CD4-positive, alpha-beta T cell (primary cell): ENCODE measurements at places on chromosomes 4 and X. TPM values are rescaled to one million over a fixed set of nuclear protein-coding genes. Genes with fewer than 3 reads are reported as not detected.

Gene NR3C2
- 31.6 TPM for total RNA-seq

Gene CITED1
- 0.52 TPM for total RNA-seq

DNA sequence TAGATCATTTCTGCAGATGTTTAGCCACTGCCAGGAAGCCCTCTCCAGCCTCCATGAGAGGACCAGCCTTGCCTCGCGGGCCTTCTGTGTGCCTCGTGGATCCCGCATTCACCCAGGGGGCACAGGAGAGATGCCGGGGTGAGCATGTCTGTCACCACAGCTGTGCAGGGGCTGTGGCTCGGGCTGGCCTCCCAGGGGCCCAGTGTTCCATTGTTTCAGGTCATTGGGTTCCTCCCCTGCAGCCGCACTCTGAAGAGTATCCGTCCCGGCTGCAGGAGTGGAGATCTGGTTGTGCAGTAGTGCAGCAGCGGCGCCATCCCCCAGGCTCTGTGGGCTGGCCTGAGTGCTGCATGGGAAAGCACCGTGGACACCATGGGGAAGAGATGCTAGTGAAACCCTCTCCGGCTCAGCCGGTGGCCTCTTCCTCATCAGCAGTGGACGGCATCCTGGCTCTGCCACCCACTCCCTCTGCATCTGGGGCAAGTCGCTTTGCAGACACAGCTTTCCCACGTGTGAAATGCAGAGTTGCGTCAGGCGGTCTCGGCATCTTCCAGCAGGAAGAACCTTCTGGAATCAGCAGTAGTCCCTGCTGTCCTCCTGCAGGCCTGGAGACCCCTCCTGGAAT lies 29.1 kb downstream of the TBC1D14 start:
- peaks cover 6% of the 10 kb centered on the region for H3K36me3 ChIP-seq
- no peaks in the 10 kb centered on the region for H3K27me3 ChIP-seq
- no peak for DNase-seq
- H3K4me3 ChIP-seq: no peak overlapping the region

GRCh38 chr4:137545461-137545861 lies 13.2 kb upstream of the PCDH18 start:
- no peak for DNase-seq
- no peaks in the 10 kb centered on the region for H3K36me3 ChIP-seq
